ENCODE measurements at places on chromosomes 2 and 18.

GRCh38 chr2:64768491-64769005, 114.8 kb upstream of the SERTAD2 start:
- no peak for DNase-seq

DNA sequence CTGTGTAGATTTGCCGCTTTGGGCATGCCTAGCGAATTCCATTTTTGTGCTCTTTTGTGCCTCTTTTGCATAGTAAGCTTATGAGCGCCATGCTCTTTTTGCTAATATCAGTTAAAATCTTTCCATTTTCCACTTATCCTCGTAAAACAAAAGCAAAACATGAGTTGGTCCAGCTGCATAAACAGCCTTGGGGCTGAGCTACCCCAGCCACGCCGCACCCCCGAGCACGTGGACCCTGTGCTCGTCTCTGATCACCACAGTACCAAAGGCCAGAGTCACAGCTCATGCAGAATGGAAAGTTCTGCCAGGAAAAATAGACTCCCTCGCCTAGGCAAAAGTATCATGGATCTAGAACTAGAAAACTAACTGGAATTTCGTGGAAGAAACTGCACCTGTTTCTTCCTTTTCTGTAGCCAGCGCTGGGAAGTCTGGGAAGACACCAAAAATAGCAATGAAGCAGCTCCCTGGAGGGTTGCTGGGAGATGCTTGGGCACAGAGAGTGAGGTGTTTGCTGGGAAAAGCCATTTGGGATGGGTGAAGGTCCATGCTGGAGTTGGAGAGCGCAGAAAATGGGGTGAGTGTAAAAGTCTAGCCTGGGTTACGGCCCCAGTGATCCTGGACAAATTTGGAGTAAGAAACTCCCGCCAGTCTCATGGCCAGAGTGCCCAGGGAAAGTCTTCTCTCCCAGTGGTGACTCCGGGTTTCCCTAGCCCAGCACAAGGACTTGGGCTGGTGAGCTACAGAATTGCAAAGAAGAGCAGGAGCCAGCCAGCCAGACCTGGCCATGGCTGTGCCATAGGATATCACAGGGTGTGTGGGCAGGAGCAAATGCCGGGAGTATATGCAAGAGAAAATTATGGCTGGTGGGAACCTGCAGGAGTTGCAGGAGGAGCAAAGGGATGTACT, 218.4 kb downstream of the GBX2 start:
- DNase-seq: no peak

GRCh38 chr2:61328707-61329251, 142.1 kb downstream of the USP34 start:
- no peak for DNase-seq

- DNase-seq: no peak
Observed at GRCh38 chr2:19373352-19373751, 14.9 kb upstream of the OSR1 start.

- DNase-seq: no peak
Observed at GRCh38 chr2:181063696-181064095, 83.3 kb downstream of the UBE2E3 start.

DNA sequence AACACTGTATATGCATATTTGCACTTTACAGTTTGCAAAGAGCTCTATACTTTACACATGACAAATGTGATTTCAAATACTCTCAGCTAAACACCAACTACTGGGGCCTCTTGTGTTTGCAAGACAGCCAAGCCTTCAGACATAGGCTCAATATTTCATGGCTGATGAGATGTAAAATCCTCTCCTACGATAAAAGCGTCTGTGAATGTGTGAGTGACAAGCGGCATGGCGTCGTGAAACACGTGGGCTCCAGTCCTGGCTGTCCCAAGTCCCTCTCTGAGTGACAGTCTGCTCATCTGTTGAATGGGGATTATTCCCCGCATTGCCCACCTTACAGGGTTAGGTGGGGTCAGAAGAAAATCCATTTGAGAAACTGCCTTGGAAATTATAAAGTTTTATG, 489.8 kb downstream of the RNF144A start:
- DNase-seq: no peak

DNA sequence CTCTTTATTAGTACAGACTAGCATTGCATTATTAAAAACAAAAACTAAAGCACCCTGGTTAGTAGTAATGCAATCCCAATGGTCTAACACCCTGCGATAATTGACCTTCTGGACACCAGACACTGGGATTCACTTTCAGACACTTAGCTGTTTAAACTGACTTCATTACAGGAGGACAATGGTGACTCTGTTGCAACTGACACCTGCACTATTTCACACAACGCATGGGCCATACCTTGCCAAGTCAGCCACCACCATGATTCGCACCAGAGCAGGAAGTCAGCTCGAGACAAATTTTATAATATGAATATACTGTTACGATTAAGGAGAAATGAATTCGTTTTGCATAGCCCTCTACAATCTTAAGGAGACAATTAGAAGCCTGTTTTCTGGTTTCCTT, 150.7 kb downstream of the MEIS1 start:
- no peak for DNase-seq

- DNase-seq: peak; percentile 23
Observed at GRCh38 chr18:23257686-23258565, 122.6 kb downstream of the CABLES1 start.

GRCh38 chr2:28134262-28134812, 243.8 kb downstream of the BABAM2 start:
- DNase-seq: no peak

DNA sequence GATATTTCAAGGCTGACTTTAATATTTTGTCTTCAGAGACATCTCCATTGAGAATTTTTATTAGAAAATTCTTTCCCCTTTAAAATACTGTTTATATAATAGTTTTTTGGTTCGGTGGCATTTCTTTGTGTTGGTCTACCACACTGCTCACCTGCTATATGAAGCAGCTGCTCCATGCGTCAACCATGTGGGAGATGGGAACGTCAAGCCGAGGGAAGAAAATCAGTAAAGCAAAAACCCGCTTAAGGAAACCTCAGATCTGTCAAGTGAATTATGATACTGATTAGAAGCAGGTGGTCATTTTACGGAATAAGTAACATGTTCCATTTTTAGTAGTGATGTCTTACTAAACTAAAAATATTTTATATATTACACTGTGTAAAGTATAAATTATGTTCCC, 5.6 kb upstream of the TMEM17 start:
- no peak for DNase-seq

GRCh38 chr2:127664065-127664894, 11.1 kb downstream of the LIMS2 start:
- no peak for DNase-seq

DNA sequence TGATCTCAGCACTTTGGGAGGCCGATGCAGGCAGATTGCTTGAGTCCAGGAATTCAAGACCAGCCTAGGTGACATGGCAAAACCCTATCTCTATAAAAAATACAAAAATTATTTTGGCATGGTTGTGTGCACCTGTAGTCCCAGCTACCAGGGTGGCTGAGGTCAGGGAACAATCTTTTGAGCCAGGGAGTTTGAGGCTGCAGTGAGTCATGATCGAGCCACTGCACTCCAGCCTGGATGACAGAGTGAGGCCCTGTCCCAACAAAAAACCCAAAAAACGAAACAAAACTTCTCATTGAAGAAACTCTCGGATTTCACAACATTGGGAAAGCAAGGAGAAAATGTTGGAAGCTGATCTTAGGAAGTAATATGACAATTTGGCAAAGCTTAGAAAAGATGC, 317.3 kb upstream of the MGAT5 start:
- no peak for DNase-seq

- DNase-seq: no peak
Observed at GRCh38 chr18:1982056-1982455, 589.2 kb downstream of the METTL4 start.

DNA sequence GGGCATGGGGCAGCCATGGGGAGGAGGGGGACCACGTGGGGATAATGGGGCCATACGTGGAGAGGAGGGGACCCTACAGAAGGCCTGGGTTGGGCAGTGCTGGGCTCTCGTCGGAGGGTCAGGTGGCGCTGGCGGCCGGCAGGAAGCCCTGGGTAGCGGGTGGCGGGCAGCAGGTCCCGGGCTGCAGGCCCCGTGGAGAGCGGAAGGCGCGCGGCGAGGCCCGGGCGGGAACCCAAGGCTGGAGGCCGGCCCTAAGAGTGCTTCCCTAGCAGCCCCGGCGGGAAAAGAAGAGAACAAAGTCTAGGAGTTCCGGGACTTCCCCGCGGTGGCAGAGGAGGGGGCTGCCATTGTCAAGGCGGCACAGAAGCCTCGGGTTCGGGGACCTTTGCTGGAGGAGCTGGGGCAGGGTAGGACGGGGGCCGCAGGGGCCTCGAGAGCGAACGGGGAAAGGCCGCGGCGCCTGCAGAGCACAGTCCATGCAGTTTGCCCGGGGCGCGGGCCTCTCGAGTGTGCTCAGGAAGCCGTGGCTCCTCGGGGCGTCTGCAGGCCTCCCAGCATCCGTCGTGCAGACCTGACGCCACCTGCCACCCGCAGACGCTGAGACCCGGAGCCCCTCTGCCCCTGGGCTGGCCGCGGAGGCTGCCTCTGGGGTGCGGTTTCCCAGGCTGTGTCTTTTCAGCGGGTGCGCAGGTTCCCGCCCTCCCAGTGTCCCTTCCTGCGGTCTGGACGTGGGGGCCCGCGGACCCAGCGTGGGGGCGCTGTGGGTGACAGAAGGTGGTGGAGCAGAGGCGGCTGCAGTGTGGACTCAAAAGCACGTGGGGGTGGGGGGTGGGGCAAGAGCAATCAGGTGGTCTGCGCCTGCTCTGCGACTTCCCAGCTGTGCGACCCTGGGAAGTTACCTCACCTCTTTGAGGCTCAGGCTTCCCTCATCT, 19.4 kb upstream of the NCL start:
- DNase-seq: peak; percentile 32

DNA sequence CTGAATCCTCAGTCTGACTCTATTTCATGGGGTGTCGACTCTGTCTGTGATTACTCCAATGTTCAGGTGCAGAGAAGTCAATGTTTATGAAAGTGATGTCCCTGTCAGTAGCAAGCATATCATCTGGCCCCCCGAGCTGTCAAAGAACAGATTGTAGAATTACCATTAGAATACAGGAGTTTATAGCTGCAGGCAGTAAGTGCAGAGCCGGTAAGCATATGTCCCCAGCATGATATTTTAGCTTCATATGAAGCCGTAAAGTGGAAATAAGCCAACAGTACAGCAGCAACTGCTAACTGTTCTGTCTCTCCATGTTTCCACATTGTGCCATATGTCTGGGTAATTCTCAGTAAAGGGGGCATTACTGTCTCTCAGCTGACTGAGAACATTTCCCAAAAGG, 541.8 kb downstream of the SOX11 start:
- no peak for DNase-seq

DNA sequence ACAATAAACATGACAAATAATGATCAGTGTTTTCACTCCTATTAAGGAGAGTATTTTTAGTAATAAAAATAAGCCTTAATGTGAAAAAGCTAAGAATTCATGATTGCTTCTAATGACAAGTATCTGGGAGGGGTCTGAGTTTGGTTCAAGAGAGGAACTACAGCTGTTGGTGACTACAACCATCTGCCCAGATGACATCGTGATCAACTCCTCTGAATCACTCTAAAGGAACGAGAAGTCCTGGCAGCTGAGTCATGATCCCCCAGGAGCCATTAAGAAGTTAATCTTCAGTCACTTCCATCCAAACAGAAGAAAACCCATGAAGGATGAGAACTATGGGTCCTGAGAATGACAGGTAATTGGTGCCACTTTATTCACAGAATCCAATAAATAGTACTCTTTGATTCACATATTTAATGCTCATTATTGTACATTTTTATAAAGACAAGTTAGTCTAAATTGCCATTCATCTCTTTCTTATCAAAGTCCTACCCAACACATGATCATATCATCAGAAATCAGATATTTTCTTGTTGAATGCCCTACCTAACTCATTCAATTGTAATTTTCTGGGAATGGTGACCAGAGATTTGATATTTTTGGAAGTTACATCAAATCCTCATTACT, 6.8 kb downstream of the TFPI start:
- no peak for DNase-seq

DNA sequence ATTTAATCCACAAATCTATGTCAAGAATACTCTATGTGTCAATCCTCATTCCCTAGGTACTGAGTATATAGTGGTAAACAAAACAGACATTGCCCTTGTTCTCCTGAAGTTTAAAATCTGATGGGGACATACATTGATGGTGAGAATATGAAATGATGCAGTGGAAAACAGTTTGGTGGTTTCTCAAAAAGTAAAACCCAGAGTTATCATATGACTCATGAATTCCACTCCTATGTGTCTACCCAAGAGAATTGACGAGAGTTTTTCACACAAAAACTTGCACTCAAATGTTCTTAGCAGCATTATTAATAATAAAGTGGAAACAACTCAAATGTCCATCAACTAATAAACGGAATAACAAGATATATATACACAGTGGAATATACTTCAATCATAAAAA, 586.7 kb downstream of the CCDC85A start:
- DNase-seq: no peak

GRCh38 chr2:120564213-120565094, 171.2 kb upstream of the GLI2 start:
- DNase-seq: no peak

- no peak for DNase-seq
Observed at GRCh38 chr2:45700407-45701013, 49.0 kb downstream of the PRKCE start.

GRCh38 chr2:174984561-174984960, 20.6 kb downstream of the CHN1 start:
- no peak for DNase-seq

GRCh38 chr2:158756331-158756730, 38.8 kb upstream of the DAPL1 start:
- no peak for DNase-seq

DNA sequence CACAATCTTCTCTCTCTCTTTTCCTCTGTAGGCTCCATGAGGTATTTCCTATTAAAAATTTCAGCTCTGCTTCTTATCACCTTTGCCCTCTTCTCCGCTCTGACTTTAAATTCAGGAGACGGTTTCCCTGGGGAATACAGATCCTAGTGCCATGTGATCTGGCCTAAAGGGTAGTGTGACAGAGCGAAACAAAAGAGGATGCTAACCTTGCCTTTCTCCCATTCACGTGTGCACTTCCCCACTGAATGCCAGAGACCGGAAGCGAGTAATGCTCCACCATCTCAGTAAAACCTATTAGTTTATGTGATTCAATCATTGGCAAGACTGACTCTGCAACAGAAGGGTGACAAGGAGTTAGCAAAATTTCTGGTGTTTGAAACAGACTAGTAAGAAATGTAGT, 358.3 kb downstream of the ZNF521 start:
- DNase-seq: no peak

GRCh38 chr2:179049203-179049545, 763 bp downstream of the CCDC141 start:
- DNase-seq: no peak

- no peak for DNase-seq
Observed at GRCh38 chr2:152632736-152633135, 84.5 kb downstream of the PRPF40A start.

- DNase-seq: no peak
Observed at GRCh38 chr2:55743583-55743982, 49.9 kb upstream of the PNPT1 start.

GRCh38 chr2:60105906-60106305, 447.5 kb downstream of the BCL11A start:
- no peak for DNase-seq

DNA sequence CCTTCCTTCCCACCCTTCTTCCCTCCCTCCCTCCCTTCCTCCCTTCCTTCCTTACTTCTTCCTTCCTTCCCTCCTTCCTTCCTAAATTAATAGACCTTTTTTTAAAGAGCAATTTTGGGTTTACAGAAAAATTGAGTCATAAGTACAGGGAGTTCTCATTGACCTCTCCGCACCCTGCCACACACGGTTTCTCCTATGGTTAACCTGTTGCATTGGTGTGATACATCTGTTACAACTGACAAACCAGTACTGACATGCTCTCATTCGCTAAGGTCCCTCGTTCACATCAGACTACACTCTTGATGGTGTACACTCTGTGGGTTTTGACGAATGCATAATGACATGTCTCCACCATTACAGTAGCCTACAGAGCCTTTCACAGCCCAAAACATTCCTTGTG, 11.6 kb upstream of the SDC1 start:
- no peak for DNase-seq
